D721Med (cell line): ENCODE measurements at places on chromosomes 7 and 10.

- no peak for DNase-seq
Observed at GRCh38 chr10:121741248-121741792, 143.1 kb upstream of the FGFR2 start.

DNA sequence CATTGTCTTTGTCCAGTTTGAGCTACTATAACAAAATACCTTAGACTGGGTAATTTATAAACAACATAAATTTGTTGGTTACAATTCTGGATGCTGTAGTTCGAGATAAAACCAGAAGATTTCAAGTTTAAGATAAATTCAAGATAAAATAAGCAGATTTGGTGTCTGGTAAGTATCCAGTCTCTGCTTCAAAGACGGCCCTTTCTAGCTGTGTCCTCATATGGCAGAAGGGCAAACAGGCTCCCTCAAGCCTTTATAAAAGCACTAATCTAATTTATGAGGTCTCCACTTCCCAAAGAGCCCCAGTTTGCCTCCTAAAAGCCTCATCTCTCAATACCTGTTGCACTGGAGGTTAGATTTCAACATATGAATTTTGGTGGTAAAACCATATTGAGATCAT lies 31.1 kb upstream of the SGCE start:
- DNase-seq, result no peak

DNA sequence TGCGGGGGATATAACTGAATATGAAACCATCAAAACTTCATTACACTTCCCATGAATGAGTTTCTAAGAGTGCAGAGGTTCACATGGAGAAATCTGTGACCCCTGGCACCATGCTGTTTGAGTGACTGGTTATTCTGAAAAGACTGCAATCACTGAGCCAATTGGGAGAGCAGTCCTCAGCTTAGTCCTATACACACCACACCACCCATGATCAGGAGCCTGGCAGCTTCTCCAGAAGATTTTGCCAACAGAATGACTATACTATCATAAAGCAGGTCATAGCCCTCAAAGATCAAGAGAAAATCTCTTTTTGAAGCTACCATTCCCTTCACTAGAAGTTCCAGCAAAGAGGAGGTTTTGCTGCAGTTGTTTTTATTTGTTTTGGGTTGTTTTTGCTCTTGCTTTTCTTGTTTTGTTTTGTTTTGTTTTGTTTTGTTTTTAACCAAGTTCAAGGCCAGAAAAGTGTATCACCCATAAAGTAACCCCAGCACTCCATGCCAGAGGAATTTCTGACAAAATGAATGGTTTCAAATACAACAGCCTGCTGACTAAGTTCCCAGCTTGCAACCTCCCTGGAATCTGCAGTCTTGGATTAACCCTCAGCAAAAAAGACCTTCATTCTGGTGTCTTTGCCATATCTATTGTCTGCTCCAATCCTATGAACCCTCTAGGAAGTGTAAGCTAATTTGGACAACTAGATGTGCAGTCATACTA lies 19.7 kb upstream of the HGF start:
- no peak for DNase-seq

DNA sequence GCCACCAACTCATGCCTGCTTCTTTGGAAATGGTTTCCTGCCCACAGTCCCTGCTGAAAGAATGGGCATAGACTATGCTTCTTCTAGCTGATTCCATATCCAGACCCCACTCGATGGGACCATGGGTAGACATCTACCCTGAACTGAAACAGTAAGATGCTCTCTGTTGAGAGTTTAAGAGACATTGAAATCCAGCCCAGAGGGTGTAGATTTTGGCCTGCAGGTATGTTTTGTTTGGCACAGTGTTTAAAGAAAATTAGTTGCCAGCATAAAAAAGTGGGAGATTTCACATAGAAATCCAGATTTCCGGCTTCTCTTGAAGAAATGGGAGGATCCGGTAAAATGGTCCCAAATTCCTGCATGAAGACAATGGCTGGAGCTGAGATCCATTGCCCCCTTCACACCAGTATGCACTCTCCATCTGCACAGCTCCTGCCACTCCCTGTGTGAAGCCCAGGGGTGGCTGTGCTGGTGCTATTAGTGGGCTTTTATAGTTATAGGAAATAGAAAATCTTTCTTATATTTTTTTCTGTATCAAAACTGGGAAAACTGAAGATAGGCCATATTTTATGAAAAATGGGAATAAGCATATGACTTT lies 218.1 kb downstream of the PTEN start:
- DNase-seq, result no peak

- DNase-seq, result no peak
Observed at GRCh38 chr7:4050126-4050660, 631.9 kb upstream of the FOXK1 start.

DNA sequence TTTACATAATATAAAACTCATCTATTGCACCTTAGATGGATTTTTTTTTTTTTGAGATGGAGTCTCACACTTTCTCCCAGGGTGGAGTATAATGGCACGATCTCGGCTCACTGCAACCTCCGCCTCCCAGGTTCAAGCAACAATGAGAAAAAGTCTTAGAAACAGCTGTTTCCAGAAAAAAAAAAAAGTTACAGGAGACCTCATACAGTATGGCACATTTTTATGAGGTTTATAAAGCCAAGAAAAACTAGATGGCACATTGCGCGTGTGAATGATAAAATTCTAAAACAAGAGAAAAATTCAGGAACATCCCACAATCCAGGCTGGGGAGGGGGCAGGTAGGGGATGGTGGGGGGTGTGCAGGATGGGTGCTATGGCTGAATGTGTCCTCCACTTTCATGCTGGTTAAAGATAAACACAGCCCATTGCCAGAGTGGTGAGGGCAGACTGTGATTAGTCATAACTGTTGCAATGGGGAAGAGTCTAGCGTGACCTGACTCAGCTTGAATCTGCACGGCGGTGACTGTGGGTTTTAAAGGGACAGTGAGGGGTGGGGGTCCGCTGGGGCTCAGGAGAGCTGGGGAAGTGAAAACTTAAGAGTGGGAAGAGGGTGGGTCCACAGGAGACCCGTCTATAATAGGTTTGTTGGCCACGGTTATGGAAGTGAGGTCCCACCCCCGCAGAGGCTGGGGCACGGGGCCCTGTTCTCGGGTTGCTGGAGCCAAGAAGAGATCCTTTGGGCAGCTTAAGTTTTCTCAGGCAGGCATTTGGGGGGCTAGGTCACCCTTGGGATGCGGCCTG lies 11.9 kb upstream of the LRRC27 start:
- DNase-seq, result no peak

GRCh38 chr10:64846700-64847099 lies 1325.5 kb downstream of the REEP3 start:
- no peak for DNase-seq

- no peak for DNase-seq
Observed at GRCh38 chr10:122468926-122469781, 7.8 kb downstream of the HTRA1 start.

DNA sequence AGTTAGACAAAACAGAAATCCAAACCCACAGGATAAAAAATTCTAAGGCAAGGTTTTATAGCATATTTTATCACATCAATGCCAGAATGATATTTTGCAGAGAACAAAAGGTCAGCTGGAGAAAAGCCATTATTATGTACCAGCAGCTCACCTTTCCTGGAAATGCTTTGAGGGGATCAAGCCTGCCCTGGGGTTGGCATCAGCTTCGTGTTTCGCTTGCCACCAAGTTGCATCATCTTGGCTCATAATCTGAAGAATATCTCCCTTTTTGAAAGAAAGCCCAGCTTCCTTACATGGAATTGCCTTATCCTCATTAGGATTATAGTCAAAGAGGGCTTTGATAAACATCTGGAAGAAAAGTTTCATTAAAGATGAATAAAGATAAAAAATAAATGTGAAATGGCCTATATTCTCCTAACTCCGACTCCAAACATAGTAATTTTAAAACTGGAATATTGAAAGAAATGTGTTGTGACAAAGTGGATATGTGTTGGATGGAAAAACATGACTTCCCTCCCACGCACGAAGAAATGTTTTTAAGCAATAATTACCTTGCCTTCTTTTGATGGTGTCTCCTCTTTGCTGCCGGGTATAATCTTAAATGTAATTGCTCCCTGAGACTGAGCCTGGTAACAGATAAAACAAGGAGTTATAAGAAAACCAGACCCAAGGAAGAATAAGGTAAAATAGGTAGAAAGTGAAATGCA lies 121.3 kb upstream of the ODAD2 start:
- DNase-seq, result no peak

DNA sequence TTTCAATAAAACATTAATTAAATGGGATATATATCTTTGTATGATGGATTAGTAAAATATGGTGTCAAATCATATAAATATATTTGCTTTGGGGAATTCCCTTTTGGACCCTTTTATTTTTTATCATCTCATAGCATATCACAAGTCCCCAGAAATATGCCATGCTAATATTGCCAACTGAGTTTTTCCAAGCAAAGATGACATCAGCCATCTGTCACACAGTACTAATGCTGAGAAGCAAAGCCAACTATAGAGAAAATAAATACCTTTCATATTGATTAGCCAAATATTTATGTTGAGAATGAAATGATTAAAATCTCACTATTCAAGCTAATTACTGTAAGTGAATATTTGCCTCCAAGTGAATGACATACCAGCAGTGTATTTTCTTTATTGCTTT lies 575.3 kb downstream of the ETV1 start:
- no peak for DNase-seq

DNA sequence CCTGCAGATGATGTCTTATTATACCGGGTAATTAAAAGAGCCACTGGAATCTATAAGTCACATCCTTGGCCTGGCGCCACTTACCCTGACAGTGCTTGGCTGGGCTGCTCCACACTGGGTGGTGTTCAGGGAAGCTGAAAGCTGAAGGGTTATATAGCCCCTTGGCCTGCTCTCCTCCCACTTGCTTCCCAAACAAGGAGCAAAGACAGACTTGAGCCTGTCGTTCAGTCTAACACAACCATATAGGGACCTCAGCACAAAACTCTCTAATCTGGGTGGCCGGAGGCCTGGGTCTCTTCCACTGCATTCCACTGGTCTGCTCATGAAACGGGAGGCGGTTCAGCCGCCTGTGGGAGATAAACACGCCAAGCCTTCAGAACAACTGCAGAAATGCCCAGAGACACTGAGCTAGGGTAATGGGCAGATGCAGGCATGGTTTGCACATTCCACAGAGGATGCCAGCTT lies at the start of gene ACTA2:
Gene ACTA2, minus strand, starts transcription at position 127 of the 465 bp plus-strand sequence. CDS start 3,843 bp downstream, outside the sequence.
- no peak for DNase-seq

- DNase-seq, result no peak
Observed at GRCh38 chr7:131004371-131004770, 270.4 kb upstream of the KLF14 start.

DNA sequence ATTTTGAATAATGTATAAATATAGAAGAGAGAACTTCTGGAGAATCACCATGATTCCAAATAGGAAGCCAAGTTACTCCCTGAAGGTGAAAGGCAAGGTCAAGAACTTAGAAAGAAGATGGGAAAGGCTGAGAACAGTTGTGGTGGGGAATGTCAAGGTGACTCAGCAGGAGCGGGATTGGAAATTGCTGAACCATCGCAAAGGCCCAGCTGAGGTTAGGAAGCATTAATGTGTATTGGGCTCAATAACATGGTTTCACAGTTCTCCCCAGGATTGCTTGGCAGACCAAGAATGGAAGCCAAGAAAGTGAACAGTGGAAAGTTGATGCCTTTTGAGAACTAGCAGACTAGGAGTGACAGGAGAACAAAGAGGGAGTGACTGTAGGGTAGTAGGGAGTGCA lies 133.3 kb downstream of the VTI1A start:
- no peak for DNase-seq

DNA sequence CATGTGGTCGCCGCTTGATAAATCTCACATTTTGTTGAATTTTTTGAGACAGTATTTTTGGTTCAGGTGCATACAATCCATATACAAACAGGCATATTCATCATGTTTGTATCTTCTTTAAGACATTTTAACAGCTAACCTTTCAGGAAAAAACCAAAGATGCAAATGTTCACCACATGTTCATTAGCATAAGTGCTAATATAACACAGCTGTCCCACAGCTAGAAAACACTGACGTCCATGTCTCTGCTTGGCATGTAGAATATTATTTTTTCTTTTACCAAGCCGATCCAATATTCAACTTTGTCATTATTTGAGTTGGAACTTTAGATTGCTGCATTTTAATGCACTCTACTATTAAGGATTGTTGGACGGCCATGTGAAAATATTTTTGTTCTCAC lies 31.2 kb downstream of the BMPER start:
- no peak for DNase-seq

DNA sequence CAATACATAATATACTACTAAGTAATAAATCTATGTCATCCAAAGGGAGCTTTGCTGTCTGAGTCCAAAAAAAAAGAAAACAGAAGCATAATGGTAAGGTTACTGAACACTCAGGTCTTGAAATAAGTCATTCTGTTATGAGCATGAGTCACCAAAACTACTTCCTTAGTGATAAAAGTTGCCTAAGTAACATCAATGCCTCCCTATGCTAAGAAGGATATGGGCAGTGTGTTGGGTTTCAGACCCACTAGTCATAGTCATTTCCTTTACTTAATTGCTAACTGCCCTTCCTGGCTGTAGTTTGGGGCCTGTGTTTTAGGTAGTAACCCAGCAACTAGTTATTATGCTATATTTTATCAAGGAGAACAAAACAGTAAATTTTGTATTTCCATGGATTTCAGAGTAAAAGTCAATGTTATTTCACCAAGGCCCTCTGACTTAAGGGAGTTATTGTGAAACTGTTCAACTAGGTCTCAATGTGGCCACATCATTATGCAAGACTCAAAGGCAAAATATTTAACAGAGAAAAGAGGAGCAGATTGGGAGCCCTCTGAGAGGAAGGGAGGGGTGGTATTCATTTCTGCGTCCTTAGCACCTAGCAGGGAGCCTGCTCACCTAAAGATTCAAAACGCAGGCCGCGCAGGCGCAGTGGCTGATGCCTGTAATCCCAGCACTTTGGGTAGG lies 11.7 kb upstream of the VIM start:
- no peak for DNase-seq

DNA sequence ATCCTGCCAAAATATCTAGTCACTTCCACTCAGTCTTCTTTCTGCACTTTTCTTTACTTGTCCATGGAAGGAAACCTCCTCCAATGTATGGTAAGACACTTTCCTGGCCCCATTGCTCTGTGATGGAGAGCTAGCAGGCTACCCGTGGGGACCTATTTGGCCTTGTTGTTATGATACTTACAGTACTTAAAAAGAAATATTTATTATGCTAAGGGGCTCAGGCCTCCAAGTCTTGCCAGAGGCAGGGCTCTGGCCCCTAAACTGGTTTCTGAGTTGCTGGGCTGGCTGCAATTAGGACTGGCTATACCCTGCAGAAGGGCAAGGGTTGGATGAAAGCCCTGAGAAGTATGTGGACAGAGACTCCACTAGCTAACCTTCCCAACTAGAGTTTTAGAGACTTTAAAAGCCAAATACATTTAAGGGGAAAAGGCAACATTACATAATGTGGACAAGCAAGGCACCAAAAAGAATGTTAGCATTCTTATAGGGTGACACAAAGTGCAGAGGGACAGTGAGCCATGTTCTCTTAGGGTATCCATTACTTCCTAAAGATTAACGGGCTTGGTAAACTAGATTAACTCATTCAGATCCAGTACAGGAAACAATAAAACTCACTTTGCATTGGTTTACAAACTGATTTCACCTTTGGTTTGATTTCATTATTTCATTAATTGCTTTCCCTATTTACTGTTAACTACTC lies 84.9 kb upstream of the INHBA start:
- DNase-seq, result no peak
